ENCODE measurements at places on chromosomes 7 and 10.
A peak's percentile ranks its signal among the peaks of the same experiment; 100 is the strongest.

DNA sequence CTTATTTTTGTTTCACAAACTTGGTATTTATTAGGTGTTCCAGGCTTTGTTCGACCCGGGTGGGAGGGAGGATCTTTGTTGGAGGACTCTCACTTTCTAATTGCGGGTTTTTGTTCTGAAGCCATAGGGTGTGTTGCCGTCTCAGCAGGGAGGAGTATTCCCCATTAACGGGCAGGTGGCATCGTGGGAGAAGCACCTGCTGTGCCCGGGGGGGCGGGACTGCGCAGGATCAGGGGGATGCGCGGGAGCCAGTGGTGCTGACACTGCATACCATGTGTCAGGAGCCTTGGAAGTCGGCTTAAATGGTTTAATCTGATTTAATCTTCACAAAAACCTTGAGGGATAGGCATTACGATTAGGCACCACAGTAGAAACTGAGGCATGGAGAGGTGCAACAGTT is 113.0 kb downstream of the MGMT start:
- no peak for DNase-seq

- no peak for DNase-seq
Observed at GRCh38 chr7:118082506-118082905, 101.5 kb upstream of the LSM8 start.

DNA sequence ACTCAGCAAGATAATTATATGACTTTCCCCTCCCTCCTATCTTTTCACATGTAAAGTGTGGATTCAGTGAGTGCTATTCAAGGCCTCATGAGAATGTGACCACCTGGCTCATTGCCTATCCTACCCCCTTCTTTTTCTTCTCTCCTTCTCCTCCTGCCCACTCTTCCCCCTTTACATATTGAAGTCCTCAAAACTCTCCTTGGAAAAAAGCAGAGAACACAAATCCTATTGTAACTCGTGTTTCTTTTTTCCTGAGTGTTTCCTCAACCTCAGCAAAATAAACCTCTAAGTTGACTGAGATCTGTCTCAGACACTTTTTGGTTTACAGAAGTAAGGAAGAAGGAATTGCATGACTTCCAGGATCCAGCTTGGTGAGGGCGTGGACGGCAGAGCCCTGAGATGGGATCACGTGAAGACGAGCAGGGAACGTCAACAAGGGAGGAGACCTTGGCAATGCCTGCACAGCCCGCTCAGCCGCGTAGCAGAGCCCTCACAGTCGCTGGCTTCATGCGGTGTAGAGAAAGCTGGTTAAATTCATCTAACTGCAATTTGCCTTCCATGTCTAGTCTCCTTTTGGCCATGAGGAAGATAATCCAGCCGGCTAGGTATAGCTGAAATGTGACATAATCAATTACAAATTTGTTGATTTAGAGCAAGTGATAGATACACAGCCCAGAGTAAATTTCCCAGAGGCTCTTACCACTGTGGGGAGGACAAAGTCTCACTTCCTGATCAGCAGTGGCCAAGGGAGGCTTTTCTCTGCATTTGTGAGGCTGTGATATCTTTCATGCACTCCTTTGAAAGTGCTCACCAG is 75.7 kb downstream of the LYZL2 start:
- no peak for DNase-seq

- no peak for DNase-seq
Observed at GRCh38 chr7:13225068-13225467, 537.6 kb downstream of the ARL4A start.

DNA sequence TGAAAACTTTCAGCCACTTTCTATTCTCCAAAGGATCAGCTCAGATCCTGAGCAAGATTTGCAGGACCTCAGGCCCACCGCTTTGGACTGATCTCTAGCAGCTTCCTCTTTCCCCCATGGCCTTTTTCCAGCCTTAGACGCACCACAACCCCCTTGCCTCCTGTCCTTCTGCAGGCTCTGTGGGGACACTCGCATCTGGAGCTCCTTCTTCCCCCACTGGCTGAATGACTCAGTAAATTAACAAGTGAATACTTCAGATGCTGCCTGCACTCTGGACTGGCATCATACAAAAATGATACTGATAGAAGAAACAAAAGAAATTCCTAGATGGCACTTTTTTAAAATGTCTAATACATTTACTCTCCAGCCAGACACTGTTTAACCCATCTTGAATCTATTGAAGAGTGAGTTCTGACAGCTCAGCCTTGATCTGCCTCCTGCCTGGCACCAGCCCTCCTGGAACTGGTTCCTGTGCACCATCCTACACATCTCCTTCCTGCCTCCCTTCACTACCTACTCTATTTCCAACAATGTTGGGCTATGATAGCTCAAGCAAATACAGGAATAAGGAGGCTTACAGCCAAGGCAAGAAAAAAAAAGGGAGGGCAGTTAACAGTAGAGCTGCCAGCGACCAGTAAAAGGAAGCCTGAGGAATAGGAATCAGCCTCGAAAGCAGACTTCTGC is 3.3 kb downstream of the FRMPD2 start:
- DNase-seq, result no peak

DNA sequence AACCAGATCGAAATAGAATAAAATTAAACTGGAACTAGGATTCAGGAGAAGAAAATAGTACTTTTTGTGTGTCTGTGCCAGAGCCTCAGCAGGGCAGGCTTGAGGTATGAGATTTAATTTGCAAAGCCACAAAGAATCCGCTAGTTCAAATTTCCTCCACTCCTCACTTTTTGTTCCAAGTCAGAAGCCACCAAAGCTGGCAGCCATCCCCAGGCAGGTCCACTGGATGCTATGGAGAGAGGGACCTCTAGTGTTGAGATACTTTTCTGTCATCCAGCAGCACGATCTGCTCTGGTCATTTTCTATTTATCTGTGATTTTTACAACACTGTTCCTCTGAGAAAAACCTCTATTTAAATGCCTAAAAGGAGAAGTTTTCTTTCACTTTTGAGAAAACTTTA is 147.9 kb upstream of the FRMD4A start:
- no peak for DNase-seq

- DNase-seq, result no peak
Observed at GRCh38 chr10:98287321-98287720, 19.3 kb upstream of the LOXL4 start.

DNA sequence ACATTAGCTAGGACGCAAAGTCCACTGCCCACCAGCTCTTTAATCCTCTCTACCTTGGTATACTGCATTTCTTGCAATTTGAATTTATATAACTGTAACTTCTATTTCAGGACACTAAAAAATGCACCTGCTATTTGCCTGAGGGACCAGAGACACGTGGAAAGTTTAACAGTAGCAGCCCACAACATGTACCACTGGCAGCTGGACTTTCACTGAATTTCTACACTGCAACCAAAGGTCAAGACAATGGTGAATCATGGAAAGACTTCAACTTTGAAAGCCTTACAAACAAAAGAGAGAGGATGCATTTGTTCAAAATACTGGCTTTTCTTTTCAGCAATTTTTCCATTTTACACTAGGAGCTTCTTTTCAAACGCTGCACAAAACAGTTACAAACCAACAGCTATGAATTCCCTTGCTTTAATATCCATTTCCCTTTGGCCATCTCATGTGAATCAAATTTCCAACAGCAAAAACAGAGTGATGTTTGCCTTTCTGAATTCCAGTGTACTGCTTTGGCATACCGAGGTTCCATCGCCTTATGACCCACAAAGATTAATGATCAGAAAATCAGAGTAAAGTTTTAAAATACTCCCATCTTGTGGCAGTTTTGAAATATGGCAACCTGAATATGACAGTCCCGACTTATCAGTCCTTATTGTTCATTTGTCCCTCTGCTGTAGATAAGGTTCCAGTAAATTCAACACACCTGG is 29.9 kb upstream of the HNRNPH3 start:
- DNase-seq, result no peak

DNA sequence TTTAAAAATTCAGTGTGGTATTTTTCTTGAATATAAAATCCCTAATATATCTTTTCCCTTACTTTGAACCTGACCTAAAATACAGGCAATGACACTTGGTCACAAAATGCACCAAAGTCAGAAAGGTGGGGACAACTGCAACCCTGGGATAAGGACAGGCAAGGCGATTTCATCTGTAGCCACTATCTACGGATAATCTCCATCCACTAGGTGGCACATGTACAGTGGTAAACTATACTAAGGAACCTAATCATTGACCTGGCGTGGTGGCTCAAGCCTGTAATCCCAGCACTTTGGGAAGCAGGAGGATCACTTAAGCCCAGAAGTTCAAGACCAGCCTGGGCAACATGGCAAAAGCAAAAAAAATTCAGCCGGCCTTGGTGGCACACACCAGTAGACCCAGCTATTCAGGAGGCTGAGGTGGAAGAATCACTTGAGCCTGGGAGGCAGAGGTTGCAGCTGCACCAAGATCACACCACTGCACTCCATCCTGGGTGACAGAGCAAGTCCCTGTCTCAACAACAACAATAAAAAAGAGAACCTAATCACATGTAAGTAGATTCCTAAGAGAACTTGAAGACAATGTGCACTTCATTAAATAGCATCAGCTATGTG is 98.9 kb downstream of the KMT2C start:
- DNase-seq, result no peak

GRCh38 chr10:64277536-64277935 is 756.3 kb downstream of the REEP3 start:
- DNase-seq, result no peak

DNA sequence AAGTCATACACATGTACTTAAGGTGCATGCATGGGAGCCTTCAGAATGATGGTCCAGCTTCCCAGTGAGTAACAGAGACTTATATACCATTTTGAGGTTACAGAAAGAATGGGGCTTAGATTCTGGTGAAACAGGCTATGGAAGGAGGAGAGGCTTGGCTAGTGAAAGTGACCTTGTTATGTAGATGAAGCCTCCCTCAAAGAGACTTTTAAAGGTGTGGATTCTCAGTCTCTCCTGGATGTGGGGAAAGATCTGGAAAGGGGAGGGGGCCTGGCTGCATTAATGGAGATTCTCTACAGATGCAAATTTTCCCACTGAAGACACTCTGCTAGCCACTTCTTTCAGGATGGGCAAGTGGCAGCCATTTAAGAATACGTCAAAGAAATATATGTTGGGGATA is 5.5 kb downstream of the RASSF4 start:
- no peak for DNase-seq

GRCh38 chr7:121885166-121885920 is 12.4 kb downstream of the PTPRZ1 start:
- no peak for DNase-seq

DNA sequence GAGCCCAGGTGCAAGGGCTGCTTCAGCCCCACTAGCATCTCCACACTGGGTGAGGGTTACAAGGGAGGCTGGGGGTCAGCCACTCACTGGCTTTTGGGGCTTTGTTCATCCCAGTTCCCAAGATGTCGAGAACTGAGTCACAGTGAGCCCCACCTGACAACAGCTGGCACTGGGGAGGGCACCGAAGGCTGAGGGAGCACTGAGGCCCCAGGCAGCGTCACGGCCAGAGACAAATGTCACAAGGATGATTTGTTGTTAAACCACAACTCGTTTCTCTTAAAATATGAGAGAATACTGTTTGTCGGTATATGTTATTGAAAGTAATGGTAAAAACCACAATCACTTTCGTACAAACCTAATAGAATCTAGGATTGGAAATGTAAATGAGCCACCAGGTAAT is 219.9 kb downstream of the CELF2 start:
- DNase-seq, result peak; percentile 37

DNA sequence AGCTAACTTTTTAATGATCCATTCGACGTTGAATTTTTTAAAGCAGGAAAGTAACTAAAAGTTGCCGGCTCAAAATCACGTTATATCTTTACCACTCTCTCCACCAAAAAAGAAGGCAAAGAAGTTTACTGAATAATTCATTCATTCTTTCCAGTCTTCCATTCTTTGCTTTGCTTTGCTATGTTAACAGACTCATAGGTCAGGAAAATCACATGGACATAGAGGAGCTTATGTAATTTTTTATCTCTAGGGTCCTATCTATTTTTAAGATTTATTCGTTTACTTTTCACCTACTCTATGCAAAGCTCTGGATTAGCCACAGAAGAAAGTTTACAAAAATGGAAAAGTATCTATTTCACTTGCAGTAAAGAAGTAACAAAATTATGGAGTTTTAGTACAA is 52.6 kb downstream of the MRC1 start:
- DNase-seq, result no peak

DNA sequence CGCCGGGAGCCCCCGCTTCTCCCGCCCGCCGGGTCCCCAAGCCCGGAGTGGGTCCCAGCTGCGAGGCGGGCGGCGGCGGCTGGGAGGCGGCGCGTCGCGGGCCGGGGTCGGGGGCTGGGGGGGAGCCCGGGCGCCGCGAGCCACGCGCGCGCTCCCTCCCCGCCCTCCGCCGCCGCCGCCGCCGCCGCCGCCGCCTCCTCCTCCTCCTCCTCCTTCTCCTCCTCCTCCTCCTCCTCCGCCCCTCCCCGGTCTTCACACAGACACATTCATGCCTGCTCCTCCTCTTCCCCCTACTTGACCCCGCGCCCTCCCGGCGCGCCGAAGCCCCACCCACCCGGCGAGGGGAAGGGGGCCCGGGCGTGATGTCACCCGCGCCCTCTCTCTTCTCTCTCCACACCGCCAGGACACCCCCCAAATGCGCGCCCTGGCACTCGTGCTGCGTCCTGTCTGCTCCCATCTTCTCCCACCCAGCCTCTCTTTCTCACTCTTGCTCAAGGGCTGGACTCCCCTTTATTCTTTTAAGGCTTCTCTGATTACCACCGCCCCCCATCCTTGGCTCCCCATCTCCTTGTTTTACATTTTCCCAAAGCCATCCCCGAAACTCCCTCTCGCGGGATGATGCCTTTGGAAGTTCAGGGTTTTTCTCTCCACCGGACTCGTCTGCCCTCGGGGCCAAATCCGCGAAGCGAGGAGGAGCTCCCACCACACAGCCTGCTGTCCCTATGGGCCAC is 967 bp upstream of the GLI3 start:
- DNase-seq, result no peak

DNA sequence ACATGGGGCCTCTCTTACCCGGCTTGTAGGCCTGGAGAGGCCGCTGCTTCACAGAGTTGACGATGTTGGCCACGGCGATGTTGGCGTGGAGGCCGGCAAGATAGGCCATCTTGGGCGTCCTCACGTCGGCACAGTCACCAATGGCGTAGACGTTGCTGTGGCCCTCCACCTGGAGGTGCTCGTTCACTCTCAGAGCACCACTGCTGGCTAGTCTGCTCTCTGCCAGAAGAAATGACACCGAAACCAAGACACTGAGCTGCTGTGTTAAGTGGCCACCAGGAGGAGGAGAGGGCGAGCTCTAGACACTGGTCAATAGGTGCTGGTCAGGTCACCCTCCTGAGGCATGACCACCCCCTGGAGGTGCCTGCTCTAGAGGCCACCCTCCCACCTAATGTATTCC is 17.7 kb downstream of the AIFM2 start:
- no peak for DNase-seq

DNA sequence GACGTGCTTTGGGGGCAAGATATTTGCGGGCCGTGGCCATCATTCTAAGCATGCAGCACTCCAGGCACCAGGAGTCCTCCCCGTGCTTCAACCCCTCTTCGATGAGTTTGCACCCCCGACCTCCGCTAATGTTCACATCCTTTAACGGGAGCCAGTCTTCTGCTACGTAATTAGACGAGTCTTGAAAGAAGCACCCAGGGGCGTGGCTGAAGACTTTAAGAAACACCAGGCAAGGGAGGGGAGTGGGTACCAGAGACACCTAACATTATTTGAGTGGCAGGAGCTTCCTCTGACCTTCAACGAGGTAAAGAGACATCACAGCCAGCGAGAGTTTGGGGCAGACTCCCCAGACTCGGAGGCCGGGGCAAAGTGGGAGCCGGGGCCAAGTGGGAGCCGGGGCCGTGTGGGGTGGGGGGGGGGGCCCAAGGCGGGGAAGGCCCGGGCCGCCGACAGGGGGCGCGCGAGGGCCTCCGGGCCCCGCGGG is 31.1 kb upstream of the TOMM7 start:
- peak; percentile 48 for DNase-seq

- DNase-seq, result no peak
Observed at GRCh38 chr10:132205650-132206376, 19.1 kb downstream of the DPYSL4 start.

Measured in stimulated activated CD4-positive, alpha-beta T cell treated with anti-CD3 and anti-CD28 coated beads, TNF-alpha, amount 100 ng/mL, for 24 hours (primary cell).